CD4-positive, alpha-beta T cell treated with Interleukin-17A for 1 hour (primary cell): ENCODE measurements at places on chromosomes 11 and 22.

GRCh38 chr22:47592791-47593190 lies 830.3 kb downstream of the TBC1D22A start:
- no peak for DNase-seq

DNA sequence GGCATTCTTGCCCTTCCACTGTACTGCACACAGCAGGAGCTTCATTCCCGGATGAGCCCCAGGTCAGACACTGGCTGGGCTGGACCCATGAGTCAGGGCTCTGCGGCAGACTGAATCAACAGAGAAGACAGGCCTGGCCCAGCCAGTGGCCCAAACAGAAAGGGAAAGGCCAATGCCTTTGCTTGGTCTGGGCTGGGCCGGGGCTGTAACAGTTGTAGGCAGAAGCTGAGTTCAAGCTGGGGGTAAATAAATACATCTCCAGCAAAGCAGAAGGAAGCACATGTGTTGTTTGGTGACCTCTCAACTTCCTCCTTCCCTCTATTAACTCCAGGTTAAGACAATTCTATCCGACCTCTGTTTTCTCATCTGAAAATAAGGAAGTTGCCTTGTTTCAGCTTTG lies 1.8 kb upstream of the SMIM35 start:
- DNase-seq: peak; percentile 11

DNA sequence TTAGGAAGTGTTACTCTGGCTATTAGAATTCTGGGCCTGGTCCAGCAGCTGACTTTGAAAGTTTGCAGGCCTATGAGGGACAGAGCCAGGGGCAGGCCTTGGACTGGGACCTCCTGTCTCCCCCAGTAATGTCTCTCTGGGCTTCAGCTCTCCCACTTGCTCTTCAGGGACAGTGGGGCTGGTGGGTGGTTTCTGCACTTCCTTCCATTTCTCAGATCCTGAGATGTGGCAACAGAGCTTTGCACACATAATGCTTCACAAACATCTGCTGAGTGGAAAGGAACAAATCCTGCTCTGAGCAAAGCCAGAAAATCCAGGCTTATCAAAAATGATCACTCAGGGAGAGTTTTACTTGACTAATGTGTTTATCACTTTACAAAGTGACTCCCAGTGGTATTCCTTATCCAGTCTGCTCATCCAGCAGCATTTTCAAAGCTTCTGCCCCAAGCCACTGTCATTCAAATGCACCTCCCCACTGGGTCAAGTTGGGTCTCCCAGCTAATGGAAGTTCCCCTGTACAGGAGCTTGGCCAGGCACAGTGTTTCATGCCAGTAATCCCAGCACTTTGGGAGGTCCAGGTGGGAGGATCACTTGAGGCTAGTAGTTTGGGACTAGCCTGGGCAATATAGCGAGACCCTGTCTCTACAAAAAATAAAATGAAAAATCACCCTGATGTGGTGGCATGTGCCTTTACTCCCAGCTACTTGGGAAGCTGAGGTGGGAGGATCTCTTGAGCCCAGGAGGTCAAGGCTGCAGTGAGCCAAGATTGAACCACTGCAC lies 13.5 kb upstream of the OSBP2 start:
- no peak for DNase-seq

DNA sequence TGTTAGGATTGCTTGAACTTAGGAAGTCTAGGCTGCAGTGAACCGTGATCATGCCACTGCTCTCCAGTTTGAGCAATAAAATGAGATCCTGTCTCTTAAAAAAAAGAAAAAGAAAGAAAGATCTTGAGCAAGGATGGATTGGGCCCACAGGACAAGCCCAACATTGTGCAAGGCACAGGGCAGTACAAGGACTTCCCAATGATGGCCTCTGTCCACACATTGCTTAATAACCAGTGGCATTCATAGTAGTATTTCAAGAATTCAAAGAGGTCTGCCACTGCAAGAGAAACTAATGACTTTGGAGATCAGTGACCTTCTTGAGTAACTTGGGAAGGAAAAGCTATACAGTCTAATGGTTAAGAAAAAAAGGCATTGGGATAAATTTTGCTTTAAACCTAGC lies 44.6 kb downstream of the SEZ6L start:
- no peak for DNase-seq

- no peak for DNase-seq
These were observed 58.2 kb upstream of the DRD2 start for GRCh38 chr11:113533425-113533698.

DNA sequence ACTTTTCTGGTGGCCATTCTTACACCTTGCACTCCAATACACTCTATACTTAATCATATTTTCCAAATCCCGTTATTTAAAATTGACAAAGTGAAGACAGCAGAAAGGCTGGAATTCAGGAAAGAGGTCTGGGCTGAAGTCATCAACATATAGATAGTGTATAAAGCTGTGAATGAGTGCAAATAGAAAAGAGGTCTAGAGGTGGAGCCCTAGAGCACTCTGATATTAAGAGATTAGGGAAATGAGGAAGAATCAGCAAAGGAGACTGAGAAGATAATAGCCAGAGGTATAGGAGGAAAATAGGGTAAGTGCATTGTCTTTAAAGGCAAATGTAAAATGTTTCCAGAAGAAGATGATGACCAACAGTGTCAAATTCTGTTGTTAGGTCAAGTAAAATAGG lies 7.9 kb downstream of the CTR9 start:
- DNase-seq: no peak

DNA sequence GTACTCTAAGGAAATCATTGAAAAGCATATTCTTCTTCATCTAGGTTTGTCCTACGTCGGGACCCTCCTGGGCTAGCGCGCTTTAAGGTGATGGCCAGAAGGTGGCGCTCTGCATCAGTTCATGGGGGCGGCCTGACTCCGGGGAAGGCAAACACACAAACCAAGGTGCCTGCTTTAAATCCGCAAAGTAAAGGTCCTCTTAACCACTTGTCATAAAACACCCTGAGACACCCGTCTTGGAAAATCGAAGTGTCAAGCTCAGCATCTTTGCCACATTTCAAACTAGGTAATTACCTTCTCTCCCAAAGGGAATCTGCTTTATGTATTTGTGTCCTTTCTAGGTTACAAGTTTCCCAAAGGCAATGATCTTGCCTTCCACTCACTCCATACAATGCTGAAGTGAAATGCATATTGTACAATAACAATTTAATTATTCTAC lies 33.9 kb downstream of the LMO2 start:
- peak; percentile 63 for DNase-seq

DNA sequence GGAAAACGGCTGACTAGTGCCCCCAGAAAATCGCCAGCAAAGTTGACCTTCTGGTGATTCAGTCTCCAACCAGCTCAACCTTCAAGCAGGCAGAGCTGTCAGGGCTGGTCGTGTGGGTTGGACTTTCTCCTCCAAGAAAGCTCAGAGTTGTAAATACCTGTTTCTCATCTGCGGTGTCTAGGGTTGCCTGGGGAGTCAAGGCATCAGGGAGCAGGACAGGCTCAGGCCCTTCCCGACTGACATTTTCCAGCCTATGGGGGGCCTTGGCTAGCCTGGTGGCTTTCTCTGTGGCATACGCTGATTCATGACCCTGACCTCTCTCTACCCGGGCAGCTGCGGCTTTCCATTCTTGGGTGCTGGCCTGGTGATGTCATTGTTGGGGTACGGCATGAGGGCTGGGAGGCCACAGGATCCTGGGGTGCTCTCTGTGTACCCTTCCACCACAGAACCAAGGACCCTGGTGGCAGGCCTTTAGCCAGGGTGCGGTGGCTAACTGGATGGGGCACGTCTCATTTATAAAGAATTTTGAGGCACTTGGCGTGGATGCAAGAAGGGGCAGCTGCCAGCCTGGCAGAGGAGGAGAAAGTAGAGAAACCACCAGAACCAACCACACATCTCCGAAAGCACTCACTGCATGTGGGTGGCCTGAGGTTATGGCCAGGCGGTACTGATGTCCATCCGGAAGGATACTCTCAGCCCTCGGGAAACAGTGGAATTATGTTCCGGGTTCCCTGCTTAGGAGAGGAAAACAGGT lies 64.9 kb downstream of the BCR start:
- DNase-seq: no peak

DNA sequence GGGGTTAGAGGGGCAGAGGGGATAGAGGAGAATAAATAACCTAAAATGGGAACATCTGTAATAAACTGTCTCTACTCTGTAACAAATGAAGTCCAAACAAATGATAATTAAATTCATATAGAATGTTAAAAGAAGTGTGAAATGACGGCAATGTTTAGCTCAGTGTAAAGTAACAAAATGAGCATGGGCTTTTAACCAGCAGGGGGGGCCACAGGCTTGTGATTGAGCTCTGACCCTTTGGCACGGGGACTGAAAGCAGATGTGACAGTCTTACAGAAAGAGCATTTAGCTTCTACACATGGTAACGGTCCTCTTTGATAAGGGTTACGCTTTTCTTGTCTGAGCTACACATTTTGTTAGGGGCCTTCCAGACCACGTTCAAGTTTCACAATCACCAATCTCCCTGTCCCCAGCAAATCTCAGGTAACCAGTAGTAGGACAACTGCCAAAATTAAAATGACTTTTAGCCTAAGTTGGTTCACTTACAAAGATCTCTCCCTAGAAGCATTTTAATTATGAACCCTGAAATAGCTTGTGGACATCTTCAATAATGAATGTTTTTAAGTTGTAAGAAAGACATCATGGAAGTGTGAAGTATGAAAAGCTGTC lies 262.5 kb downstream of the DCDC1 start:
- peak; percentile 7 for DNase-seq

GRCh38 chr11:86047275-86047991 lies 21.5 kb downstream of the PICALM start:
- DNase-seq: peak; percentile 65

- DNase-seq: no peak
These were observed 22.6 kb downstream of the KCNJ5 start for GRCh38 chr11:128913806-128914205.

DNA sequence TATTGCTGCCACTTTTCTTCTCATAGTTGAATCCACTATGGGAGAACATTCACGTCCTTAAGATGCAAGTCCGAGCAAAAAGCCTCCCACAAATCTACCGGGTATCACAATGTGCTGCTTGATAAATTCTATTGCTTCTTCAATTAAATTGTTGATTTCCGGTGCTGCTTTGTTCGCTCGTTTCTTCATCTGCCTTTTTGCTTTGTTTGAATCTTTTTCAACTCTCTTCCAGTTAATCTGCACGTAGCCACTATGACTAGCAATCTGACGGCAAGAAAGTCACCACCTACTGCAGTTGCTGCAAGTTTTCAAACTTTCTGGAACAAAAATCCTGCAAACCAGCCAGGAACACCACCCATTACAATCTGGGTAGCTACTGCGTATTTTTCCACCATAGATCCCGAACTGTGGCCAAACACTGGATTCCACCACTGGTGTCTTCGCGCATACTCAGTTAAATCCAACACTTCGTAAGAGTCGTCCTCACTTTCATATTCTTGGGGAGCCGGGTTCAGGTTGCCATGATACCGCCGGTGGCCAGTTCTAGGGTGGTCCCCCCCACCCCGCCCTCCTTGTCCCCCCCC lies 59.1 kb downstream of the CLMP start:
- DNase-seq: no peak

DNA sequence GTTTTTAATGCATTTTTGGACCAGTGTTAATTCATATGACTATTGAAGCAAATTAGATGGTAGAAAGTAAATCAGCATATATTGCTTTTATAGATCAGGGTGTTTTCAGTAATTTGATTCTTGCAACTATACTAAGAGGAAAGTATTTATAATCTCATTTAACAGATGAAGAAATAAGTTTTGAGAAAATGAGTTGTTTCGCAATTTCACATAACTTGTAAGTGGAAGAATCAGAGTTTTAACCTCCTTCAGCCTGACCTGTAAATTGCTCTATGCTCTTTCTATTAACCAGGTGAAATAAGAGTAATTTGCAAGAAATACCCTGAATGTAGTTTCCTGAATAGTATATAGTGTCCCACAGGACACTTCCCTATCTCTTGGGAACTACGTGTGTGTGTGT lies 1106.8 kb upstream of the RAG2 start:
- DNase-seq: no peak

- DNase-seq: no peak
These were observed 229.8 kb upstream of the LUZP2 start for GRCh38 chr11:24267014-24267413.

GRCh38 chr11:46364056-46364455 lies 16.8 kb downstream of the DGKZ start:
- DNase-seq: no peak
